ENCODE measurements at places on chromosomes 2 and 18.

DNA sequence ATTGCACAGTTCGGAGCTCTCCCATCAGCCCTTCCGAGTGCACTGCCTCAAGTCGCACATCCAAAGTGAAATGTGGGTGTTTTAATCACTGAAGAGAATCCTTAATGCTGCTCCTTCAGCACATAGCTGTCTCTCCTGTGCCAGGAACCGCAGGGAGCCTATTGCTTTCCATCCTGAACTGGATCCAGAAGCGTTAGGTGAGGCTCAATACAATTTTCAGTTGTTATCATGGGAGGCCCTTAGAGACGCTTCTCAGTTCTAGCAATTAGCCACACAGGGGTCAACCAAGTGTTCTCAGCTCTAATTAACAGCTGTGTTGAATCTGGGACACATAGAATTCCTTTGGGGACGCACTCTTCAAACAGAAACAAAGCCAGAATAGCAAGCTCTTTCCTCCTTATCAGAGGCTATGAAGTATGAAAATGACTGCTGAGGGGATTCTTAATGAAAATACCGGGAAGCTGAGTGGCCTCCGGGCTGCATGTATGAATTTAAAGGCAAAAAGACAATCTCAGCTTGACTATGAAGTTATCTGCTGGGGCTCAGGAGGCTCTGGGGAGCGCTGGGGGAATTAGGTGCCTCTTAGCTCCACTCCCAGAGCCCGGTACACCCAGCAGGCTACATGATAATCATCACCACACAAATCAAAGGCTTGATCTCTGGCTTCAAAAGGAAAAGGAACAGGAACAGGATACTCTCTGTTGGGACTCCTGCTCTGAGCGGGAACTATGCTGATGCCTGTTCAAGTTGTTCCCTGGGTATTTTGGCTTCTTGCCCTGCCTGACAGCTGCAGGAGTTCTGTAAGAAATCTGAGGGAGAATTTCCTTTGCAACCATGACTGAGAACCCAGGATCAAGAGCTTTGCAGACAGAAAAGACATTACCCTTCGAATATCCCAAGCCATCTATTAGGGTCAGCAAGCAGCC, 55.4 kb upstream of the NCOA1 start:
- no peak for DNase-seq

DNA sequence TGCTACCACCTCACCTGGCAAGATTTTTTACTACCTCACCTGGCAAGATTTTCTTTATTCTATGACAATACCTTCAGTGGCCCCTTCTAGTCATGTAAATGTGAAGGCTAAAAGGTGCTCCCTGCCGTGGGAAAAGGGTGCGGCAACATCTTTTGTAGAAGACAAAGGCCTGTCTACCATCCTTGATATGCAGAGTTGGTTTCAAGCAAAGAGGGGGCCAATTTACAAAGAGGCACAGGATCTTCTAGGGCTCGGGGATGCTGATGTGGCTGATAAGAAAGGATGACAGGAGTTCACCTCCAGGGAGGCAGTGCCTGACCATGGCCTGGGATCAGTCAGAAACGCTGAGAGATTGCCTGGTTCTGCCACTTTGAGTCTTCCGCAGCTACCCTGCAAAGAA, 165.4 kb upstream of the SLC1A4 start:
- no peak for DNase-seq

DNA sequence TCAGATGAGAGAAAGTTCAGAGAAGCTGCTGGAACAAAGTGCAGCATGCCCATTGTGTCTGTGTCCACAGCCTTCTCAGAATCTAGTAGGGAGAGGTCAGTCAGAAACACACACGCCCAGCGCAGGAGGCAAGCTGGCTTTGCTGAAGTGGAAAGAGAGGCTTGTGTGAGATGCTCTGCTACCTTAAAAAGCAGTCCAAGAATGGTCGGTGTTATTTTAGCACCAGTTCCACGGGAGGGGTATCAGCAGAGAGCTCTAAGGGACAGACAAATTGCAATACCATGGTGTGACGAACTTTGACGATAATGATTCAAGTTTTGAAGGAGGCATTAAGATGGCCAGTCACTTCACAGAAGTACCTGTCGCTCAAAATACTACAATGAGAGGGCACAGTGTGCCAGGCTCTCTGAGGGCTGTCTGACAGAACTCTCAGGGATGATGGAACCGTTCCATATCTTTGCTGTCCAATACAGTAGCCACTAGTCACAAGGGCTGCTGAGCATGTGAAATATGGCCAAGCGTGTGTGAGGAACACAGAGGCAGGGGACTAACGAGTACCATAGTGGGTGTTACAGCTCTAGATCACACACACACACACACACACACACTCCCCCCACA, 237.5 kb upstream of the TMEM200C start:
- DNase-seq: no peak

DNA sequence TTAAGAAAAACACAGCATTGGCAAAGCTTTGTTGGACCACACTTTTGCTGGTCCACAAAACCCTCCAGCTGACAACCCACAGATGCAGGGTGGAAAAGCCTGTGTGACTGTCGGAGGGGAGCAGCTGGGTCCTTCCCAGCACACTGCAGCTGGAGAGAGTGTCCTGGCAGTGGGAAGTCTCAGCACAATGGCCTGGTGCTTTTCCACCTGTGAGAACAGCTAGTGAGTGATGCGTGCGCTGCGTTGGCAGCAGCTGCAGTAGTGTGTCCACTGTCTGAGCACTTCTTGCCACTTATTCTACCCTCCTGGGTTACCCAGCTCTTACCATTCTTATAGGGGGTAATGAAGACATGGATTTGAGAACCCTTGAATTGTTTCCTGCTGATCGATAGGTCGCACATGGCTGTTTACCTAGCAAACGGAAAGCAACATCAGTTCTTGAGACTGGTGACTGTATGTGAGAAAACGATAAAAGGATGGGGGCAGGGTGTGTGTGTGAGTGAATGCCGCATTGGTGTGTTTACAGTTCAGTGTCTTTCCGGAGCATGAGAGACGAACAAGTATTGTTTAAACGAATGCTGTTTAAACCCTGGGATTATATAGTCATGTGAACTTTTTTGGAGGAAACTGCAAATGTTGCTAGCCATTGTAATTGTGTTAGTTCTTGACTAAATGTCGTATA, 69.7 kb downstream of the LYPD6 start:
- no peak for DNase-seq

- DNase-seq: no peak
These were observed 455 bp downstream of the C18orf32 start for GRCh38 chr18:49486606-49486952.

DNA sequence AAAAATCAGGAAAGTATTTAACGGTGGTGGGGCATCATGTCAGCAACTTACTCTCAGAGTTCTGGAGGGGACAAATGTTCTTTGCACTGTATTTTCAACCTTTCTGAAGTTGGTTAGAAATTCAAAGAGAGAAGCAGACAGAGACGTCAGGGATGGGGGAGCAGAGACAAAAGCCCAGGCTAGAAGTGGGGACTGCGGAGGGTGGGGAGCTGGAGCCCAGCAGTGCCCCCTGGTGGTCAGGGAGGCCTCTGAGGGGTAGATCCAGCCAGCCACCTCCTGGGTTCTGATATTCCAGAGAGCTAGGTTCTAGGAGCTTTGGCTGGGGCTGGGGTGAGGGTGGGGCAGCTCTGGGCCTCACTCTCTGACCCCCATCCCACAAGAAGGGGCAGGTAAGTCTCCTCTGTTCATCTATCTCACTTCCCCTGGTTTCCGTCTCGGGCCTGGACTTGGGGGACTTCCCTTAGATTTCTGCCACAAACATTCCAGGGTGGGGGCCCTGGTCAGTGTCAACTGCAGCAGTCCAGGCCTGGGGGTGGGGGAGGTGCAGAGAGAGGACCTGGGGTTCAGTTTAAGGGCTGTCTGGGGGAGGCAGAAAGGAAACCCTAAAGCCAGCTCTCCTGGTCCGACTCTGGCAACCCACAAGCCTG, 8.9 kb downstream of the TNS1 start:
- DNase-seq: peak; percentile 31

DNA sequence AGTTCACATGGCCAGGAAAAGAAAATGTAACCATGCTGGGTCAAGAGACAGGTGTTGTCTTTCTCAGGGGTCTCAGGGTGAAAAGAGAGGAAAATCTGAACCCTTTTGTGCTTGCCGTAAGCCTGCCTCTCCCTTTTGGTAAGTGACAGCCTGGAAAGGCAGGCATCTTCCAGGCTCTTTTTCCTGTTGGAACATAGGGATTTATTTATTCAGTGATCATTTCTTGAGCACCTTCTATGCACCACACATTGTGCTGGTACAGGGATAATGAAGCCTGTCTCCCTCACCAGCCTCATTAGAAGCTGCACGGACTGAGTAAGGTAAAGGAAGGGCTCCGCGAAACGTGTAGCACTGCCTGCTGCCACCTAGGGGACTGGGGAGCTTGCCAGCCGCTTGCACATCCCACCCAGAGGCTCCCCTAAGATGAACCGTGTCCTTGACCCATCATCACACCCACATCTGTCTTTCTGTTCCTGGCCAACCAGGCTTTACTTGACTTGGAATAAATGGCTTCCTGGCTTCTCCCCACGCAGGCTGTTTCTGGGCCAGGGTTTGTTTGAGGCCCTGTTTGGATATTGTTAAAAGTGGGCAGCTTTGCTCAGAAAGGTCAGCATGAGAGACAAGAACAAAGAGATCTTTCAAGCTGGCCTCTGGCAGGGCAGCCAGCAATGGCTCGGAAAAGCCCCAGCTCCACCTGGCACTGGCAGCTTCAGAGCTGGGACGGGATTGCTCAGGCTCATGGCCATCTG, 73.3 kb upstream of the MCFD2 start:
- no peak for DNase-seq

GRCh38 chr2:23122681-23123215, 262.2 kb upstream of the KLHL29 start:
- no peak for DNase-seq

DNA sequence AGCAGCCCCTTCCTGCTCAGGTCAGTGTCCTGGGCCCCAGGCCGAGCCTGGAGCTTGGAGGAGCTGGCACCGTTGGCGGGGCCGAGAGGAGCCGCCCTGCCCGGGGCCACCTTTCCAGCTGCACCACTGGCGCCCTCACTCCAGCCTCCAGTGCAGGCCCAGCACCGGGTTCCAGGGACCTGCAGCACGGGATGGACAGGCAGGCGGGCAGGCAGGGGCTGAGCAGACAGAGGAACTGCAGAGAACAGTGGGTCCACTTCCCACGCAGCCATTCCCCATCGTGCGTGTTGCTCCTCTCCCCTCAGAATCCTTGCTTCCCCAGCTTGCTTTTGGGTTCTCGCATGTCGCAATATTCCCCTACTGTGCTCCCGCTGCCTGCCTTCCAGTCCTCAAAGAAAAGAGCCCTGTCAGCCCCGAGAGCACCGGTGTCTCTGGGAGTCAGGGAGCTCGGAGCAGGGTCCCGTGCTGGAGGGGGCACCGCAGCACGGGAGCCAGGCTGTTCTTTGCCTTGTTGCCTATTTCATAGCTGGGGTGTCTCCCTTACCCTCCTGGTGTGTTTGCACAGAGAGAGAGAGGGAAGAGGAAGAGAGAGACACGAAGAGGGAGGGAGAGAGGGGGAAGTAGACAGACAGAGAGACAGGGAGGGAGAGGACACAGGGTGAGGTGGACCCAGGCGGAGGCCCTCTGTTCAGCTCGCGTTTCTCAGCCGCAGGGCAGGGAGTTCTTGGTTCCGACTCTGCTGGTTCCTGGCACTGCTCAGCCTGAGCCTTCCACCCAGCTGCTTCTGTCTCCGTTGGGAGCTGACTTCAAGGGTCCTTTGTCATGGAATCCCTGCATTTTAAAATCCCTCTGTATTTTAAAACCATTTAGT, 126.0 kb downstream of the MBP start:
- no peak for DNase-seq

GRCh38 chr2:153478289-153479261, at the start of gene RPRM:
Gene RPRM (minus strand): TSS chr2:153478762. CDS start chr2:153478565, 197 bp downstream.
- peak; percentile 35 for DNase-seq

- peak; percentile 27 for DNase-seq
These were observed at the start of gene INPP1 for GRCh38 chr2:190343536-190344275. Gene INPP1 (plus strand): TSS chr2:190343589. CDS start chr2:190360103, 16,514 bp downstream.

DNA sequence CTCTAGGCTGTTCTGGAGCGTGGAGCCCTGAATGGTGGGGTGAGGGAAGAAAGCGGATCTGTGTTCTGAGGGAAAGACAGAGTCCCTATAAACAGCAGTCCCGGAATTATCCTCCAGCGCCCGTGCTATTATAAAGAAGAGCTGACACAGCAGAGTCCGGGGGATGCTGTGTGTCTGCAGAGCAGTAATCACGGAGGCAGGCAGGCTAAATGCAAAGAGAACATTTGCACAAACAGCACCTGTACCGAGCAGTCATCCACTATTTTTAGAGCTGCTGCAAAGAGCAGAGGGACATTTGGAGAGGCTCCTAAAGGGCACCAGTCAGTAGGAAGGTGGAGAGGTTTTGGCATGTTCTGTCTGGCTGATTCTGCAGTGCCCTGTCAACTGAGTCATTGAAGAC, 293.8 kb upstream of the SLC14A2 start:
- no peak for DNase-seq

DNA sequence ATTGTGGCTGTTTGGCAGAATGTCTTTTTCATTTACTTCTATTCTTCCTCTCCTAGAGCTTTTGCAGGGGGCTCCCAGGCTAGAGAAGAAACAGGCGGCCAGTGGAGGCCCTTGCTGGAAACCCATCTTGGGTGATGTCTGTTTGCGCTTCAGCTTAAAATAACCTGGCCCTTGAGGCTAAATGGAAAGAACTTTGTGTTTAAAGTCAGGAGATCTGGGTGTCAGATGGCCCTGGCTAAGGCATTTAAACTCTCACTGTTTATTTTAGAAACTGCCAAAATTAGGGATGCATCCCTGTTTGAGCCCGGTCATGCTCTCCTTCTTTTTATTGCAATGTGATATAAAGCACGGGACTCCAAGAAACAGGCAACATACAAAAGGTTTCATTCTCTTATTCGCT, 118.4 kb upstream of the RMP24 start:
- DNase-seq: no peak

GRCh38 chr2:133516405-133517026, 51.7 kb downstream of the NCKAP5 start:
- DNase-seq: no peak

DNA sequence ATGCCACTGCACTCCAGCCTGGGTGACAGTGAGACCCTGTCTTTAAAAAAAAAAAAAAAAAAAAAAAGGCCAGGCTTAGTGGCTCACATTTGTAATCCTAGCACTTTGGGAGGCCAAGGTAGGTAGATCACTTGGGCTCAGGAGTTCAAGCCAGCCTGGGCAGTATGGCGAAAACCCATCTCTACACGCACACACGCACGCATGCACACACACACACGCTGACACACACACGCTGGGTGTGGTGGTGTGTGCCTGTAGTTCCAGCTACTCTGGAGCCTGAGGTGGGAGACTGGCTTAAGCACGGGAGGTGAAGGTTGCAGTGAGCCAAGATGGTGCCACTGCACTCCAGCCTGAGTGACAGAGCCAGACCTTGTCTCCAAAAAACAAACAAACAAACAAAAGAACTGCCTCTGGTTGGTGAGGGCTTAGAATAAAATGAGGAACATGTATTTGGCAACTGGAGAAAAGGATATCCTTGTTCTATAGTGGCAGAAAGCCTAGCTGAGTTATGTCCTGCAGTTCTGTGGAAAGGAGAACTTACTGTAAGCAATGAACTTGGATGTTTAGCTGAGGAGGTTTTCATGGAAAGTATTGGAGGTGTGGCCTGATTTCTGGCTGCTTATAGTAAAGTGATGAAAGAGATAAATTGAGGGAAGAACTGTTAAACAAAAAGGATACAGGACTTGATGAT, 34.0 kb downstream of the HAT1 start:
- DNase-seq: no peak

GRCh38 chr2:99982744-99983143, 159.6 kb downstream of the AFF3 start:
- DNase-seq: no peak
